ENCODE measurements at places on chromosomes 11 and 22.

- DNase-seq: no peak
These were observed 869 bp upstream of the EIF4ENIF1 start for GRCh38 chr22:31490496-31490925.

GRCh38 chr11:12292766-12293165 is 84.6 kb upstream of the PARVA start:
- no peak for DNase-seq

DNA sequence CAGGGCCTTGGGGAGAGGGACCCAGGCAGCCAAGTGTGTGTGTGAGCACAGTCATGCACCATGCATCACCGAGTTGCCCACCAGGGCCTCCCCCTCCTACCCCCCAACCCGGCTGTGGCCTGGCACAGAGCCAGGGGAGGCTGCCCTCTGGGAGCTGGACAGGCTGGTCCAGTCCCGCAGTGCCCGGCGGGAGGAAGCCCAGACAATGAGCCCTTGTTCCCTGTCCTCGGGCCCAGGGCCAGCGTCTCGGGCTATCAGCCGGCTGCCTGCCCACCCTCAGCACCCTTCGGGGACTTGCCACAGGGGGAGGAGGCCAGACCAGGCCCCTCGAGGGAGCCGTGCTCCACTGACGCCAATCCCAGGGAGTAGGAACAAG is 4.5 kb downstream of the LRRC75B start:
- DNase-seq: no peak

DNA sequence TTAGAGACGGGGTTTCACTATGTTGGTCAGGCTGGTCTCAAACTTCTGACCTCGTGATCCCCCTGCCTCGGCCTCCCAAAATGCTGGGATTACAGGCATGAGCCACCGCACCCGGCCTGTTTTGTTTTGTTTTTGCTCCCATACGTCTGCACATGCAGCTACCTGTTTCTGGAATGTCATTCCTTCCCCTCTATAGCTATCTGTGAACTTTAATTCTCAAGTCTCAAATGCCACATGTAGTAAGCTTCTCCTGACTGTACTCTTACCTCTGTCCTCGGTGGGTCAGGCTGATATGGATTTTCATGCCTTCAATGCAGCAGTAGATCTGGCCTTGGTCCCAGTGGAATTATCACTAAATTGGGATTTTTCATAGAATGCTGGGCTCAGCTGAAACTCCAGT is 12.4 kb upstream of the SWAP70 start:
- DNase-seq: no peak

GRCh38 chr11:61281581-61282250 is 13.4 kb downstream of the VWCE start:
- no peak for DNase-seq

- DNase-seq: no peak
These were observed 22.5 kb upstream of the MPPED1 start for GRCh38 chr22:43389227-43389836.

DNA sequence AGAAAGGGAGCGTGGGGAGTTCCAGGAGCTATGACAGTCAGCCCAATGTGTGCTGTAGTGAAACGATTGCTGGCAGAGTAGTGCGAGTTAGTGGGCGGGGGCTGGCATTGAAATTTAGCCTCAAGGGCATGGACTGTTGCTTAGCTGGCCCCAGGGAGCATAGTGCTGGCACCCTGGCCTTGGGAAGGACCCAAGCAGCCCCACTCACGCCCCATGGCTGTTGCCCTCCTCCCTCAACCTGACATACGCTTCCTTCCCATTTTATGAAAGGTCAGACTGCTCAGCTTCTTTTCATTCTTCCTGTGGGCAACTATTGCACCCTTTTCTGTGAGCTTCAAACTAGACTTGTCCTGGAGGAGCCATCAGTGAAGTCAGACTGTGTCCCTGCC is 52.0 kb upstream of the SUSD2 start:
- DNase-seq: no peak

DNA sequence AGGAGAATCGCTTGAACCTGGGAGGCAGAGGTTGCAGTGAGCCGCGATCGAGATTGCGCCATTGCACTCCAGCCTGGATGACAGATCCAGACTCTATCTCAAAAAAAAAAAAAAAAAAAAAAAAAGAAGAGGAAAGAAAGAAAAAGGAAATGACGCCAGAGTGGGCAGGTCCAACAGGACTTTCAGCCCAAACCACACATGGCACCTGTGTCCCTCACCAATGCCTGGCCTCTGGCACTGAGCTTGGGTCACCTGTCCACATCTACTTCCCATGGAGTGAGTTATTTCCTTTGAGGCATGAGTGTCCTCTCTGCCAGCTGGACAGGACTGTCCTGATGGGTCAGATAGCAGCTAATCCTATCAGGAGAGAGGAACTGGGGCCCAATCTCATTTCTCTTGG is 15.2 kb upstream of the GCAT start:
- DNase-seq: no peak

DNA sequence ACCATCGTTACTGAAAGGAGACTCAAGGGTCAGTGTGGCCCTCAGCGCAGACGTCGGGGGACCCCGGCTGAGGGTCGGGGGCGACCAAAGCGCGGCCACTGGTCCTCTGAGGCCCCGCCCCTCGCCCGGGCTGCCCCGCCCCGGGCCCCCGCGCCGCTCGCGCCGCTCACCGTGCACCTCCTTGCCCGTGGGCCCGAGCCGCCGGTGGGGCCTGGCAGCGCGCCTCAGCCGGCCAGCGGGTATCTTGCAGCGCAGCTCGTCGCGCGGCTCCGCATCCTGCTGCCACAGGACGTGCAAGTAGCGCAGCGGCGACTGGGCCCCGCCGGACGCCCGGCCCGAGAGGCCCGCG is 419 bp downstream of the ANKRD54 start:
- DNase-seq: no peak

DNA sequence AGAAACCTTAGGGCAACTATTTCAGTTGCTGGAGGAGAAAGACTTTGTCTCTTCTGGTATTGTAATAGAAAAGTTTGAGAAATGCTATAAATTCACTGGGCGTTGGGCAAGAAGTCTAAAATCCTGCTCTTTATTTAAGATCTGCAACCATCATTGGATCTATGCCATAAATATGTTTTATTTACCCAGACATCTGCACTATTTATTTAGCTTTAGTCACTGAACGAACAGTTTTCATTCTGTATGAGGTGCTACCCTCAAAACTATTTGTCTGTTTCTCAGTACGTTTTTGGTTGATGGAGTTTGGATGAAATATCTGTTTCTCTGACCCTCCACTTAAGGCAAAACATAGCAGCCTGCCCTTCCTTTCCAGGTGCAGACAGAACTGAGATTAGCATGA is 171.5 kb downstream of the SNX19 start:
- DNase-seq: no peak

DNA sequence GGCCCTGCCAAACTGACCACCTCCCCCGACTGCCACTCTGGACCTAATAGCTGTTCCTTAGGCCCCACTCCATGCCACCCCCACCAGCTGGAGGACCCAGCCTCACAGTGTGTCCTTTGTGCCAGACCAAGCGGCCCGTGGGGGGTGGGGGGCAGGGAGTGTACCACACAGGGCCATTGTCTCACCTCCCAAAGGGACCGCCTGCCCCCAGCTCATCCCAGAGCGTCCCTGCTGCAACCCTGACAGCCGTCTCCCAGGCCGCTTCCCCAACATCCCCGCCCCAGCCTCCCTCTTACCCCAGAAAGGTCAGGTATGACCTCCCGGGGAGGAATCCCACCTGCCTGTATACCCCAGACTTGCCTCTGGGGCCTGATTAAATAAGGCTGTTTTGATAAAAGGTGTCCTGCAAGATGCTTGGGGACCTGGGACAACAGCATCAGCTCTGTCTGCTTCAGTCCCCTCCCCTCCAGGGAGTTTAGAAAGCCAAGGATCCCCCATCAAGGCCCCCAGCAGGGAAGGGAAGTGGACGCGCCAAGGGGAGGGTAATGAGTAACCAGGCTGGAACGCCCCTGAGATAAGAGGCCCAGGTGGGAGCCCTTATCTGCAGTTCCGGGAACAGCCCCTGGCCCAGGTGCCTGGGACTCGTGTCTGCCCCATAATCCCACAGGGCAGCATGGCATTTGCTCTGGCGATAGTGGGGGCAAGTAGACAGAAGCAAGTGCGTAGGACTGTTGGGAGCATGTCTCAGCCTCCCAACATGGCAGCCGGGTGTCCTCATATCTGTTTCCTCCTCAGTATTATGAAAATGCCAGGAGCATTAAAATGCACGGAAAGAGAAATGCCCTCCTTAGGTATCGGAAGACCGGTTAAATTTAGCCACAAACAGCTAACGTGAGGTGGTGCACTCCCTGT is 9.0 kb downstream of the CDC42EP1 start:
- DNase-seq: no peak

DNA sequence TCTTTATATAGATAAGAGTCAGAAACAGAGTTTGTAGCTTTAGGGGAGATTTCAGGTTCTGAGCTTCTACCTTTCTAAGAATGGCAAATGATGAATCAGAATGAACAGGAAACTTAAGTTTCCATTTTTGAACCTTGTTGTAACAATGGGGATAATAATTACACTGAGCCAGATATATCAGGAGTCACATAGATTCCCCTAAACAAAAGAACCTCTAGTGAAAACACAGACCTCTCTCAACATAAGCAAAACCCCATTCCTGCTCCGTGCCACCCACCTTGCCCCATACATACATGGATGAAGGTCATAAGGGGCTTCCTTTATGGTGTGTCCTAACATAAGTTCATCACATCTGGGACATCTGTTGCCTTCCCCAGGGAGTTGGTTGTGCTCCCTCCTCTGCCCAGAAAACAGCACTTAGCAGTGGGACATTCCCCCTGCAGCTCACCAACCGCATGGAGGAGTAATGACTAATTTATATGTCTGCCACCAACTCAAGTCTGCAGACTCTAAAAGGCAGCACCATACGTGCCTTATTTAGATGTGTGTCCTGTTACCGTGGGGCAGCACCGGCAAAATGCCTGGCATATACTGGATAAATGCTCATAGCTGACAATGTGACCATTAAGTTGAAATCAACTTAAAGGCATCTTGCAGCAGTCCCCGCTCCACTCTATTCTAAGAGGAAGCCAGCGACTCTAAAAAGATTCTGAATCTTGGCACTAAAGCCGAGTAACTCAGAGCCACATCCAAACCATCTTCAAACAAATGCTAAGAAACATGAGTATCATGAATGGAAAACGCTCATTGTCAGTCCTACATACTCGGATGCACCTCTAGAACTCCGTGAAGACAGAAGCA is 8.0 kb downstream of the JAML start:
- DNase-seq: no peak

GRCh38 chr22:25002241-25002985 is 49.9 kb downstream of the KIAA1671 start:
- no peak for DNase-seq

GRCh38 chr11:46444305-46444704 is 52.7 kb upstream of the CHRM4 start:
- no peak for DNase-seq

GRCh38 chr22:49598338-49598737 is 229.3 kb downstream of the BRD1 start:
- DNase-seq: no peak

GRCh38 chr22:28442264-28442710 is 237.4 kb downstream of the TTC28 start:
- no peak for DNase-seq

- no peak for DNase-seq
These were observed 1246.6 kb downstream of the FAM181B start for GRCh38 chr11:81487109-81487508.

DNA sequence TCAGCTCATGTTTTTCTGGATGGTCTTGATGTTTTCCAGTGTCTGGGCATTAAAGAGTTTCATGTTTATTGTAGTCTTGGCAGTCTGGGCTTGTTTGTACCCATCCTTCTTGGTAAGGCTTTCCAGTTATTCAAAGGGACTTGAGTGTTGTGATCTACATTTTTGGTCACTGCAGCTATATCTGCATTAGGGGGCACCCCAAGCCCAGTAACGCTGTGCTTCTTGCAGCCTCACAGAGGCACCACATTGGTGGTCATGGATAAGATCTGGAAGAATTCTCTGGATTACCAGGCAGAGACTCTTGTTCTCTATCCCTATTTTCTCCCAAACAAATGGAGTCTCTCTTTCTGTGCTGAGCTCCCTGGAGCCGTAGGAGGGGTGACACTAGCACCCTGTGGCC is 451.5 kb upstream of the FAT3 start:
- no peak for DNase-seq

DNA sequence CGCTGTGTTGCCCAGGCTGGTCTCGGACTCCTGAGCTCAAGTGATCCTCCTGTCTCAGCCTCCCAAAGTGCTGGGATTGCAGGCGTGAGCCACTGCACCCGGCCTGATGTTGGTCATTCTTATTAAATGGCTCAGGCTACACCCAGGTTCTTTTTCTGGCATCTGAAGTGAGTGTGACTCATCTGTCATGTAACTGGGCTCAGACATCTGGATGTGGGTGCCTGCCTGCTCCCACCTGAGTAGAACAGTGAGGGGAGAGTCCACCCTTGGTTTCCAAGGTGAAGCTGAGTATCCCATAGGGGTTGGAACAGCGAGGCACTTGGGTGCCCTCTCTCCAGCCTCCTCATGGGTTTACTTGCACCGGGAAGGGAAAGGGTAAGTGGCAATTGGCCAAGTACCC is 36.7 kb upstream of the EIF3D start:
- DNase-seq: no peak

DNA sequence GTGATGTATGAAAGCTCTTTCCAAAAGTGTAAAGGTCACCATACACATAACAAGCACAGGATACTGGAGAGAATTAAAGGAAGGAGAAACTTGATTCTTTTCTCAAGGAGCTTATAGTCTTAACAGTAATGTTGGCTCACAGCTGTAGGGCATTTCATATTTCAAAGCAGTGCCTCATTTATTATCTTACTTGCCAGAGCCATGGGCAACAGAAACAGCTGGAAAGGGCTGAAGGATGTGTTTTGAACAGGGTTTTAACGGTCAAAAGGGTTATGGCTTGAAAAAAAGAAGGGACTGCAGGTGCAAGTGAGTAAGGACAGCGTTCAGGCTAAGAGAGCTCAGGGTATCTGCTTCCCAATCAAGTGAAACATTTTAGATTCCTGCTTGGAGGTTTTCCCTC is 2.7 kb upstream of the GRAMD1B start:
- no peak for DNase-seq

DNA sequence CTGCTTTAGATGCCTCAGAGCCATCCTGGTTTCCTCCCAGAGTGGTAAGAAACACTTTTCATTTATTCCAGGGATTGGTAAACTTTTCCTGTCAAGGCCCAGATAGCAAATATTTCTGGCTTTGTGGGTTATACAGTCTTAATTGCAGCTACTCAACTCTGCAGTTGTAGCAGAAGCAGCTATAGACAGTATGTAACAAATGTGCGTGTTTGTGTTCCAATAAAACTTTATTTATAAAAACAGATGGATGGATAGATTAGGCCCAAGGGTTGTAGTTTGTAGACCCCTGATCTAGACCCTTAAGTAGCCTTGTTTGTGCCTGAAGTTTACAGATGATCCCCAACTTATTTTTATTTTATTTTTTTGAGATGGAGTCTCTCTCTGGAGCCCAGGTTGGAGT is 17.9 kb downstream of the NNMT start:
- DNase-seq: no peak
